Activated T-helper 17 cell treated with anti-CD3 and anti-CD28 coated beads, Interleukin-2, amount 50 U/mL, for 72 hours (primary cell): ENCODE measurements at places on chromosomes 11 and 22.

DNA sequence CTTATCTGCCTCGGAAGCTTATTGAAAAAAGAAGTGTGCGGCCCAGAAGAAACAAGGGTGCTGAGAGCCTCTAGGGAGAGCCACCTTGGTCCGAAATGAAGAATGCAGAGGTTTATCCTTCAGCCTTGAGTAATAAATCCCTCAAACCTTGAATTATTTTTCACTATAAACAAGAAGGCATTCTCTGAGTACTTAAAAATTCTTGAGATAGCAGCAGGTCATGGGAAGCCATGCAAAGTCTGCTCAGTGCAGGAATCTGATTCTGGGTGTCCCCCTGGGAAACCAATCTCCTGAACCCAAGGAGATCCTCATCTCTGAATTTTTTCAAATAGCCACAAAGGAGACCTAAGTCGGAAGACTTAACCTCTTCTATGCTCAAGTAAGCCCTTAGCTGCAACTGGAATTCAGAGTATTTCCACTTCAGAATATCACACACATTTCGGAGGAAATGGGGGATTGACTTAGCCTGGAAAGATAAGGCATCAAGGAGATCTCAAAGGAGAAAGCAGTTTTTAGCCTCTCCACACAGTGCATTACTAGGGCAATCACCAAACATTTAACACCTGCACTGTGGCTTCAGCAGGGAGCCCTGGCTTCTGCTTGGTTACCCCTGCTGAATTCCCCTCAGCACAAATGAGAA is 365.0 kb downstream of the ETS1 start:
- no peak for ATAC-seq

DNA sequence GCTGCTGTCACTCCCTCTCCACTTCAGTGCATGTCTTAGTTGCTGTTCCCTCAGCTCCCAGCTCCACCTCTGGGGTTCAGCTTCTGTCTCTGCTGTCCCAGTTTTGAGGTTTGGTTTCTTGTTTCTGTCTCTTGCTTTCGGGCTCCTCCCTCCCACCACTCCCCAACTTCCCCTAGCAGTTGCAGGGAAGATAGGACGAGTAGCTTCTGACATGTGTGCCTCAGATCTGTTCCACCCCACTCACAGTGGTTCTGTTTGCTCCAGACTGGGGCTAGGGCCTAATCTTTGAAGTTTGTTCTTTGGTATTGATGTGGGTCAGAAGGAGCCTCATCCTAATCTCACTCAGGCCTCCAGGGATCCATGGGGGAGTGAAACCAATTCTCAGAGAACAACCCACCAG is 2.6 kb upstream of the RRM1 start:
- peak; percentile 10 for ATAC-seq

DNA sequence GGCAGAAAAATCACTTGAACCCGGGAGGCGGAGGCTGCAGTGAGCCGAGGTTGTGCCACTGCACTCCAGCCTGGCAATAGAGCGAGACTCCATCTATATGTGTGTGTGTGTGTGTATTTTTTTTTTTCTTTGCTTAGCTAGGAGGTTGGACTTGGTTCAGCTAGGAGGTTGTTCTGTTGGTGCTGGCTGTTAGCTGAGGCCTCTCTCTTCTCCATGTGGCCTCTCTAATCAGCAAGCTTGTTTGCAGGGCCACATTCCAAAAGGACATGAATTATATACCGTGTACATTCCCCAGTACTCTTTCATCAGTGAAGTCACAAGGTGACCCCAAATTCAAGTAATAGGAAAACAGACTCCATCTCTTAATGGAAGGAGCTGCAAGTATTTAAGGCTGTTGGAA is 67.3 kb upstream of the KCNQ1OT1 start:
- ATAC-seq, result no peak

- ATAC-seq, result no peak
These were observed 35.4 kb downstream of the MOB2 start for GRCh38 chr11:1450949-1451710.

DNA sequence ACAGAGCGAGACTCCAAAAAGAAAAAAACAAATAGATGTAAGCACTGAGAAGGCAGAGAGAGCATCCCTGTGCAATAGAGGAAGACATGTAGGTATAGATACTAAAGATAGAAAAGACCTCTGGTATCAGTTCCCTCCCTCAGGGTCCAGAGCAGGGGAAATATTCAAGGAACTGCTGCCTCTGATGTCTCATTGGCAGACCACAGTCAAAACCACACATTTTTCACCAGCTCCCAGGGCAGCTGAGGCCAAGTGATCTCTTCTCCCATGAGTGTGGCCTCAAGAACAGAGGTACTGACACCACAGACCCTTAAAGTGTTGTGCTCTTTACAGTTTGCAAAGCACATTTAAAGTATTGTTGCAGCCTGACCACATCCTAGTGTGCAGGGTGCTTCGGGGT is 288.5 kb downstream of the NTM start:
- no peak for ATAC-seq

DNA sequence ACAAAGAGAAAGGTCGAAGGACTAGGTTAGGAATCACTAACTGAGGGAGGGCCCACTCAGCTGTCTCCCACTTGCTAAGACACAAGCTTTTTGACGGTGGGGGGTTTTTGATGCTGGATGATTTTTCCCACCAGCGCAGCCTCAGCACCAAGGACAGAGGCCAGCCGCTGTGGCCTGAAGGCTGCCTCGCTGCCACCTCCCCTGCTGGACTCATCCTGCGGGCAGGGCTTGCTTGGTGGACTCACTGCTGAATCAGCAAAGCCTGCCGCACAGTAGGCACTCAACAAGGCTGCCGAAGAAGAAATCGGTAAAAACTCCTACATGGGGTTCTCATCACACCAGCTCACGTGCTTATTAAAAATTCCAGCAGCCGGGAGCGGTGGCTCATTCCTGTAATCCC is 2.6 kb downstream of the ALG12 start:
- ATAC-seq, result no peak
